ENCODE measurements at places on chromosomes 1 and 21.
A peak's percentile ranks its signal among the peaks of the same experiment; 100 is the strongest.

DNA sequence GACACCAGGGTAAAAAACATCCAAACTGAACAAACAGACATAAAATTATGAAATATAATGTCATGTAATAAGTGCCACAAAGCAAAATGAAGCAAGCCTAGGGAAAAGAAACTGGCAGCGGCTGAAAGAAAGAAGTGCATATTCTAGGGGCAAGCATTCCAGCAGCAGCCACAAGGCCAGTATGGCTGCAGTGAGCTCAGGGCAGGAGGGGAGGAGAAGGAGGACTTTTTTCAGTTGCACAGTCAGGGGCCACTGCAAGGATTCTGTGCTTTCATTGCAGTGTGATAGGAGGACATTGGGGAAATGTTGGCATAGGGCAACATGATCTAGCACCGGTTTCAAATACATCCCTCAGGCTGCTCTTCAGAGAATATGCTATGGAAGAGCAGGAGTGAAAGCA is 263.8 kb downstream of the NEGR1 start:
- no peak for DNase-seq

DNA sequence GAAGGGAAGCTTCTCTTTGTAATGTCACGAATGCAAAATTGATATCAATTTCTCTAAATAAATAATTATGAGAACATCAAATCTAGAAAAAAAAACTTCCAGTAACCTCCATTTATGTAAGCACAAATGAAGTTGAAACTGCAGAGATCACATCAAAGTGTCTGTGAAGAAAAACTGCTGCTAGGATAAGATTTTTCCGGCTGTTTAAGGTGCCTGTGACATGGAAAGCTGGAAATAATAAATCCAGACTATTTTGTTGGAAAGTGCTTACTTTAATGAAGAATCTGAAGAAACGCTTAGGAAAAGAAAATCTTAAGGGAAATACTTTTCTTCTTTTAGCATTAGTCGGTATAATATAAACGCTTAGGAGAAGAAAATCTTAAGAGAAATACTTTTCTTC is 57.0 kb downstream of the CHRM3 start:
- no peak for DNase-seq

GRCh38 chr1:109361069-109361468 is 36.6 kb downstream of the SORT1 start:
- no peak for DNase-seq

DNA sequence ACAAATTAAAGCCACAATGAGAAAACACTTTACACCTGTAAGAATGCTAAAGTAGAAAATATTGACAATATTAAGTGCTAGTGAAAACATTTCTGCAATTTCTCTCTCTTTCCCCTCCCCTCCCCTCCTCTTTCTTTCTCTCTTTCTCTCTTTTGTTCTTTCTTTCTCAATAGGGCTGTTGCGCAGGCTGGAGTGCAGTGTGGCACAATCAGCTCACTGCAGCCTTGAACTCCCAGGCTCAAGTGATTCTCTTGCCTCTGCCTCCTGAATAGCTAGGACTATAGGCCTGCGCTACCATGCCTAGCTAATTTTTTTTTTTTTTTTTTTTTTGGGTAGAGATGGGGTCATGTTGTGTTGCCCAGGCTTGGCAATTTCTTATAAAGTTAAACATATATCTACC is 5.9 kb upstream of the SHISAL2A start:
- DNase-seq = no peak

GRCh38 chr1:206803221-206803730 is 31.0 kb upstream of the IL10 start:
- DNase-seq = no peak

GRCh38 chr1:153192697-153193096 is 10.5 kb upstream of the LELP1 start:
- DNase-seq = peak; percentile 35

- no peak for DNase-seq
Observed at GRCh38 chr1:197761654-197762053, 13.6 kb downstream of the DENND1B start.

GRCh38 chr1:25053576-25054250 is 123.6 kb upstream of the RUNX3 start:
- DNase-seq = no peak

- DNase-seq = no peak
Observed at GRCh38 chr21:33232291-33233034, 2.7 kb downstream of the IFNAR2 start.

DNA sequence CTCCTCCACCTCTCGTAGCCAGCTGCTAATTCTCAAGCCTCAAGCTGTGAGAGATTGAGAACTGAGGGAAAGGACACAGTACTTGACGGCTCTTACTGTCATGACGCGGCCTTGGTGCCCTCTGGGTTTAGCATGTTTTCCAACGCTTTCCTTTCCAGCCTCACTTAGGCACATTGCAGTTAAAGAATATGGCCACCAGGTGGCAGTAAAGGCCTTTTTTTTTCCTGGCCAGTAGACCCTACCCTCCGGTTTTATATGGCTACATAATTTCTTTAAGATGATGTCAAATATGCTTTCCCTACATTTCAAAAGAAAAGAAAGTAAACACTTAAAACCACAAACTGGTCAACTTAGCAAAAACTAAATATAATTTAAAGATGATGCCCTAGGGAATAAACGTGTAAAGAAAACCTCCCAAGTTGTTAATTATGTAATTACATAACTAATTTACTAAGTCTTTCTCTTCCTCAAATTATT is 56.8 kb upstream of the PRDX6 start:
- DNase-seq = peak; percentile 93

DNA sequence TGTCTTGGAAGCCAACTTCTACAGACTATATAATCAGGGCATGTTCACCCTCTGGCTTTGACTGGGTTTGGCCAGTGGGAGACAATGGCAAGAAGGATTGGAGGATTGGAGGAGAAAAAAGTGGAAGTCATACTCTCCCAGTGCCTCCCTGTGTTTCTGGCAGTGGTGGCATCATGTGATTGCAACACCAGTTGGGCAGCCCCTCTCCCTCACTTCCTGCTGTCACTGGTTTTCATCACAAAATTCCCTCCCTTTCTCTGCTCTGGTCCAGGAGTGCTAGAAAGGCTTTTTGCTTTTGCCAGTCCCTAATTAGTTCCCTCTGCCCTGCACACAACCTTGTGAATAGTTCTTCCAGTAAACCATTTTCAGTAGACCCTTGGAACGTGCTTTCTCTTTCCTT is 3.7 kb upstream of the QSOX1 start:
- DNase-seq = no peak

- DNase-seq = no peak
Observed at GRCh38 chr1:4626061-4626460, 28.3 kb upstream of the AJAP1 start.

- DNase-seq = no peak
Observed at GRCh38 chr21:37916310-37917051, at the start of gene KCNJ6. Gene KCNJ6 (minus strand): TSS chr21:37916457. CDS start chr21:37840682, 75,775 bp downstream.

- no peak for DNase-seq
Observed at GRCh38 chr21:19122356-19122755, 718.8 kb upstream of the TMPRSS15 start.

DNA sequence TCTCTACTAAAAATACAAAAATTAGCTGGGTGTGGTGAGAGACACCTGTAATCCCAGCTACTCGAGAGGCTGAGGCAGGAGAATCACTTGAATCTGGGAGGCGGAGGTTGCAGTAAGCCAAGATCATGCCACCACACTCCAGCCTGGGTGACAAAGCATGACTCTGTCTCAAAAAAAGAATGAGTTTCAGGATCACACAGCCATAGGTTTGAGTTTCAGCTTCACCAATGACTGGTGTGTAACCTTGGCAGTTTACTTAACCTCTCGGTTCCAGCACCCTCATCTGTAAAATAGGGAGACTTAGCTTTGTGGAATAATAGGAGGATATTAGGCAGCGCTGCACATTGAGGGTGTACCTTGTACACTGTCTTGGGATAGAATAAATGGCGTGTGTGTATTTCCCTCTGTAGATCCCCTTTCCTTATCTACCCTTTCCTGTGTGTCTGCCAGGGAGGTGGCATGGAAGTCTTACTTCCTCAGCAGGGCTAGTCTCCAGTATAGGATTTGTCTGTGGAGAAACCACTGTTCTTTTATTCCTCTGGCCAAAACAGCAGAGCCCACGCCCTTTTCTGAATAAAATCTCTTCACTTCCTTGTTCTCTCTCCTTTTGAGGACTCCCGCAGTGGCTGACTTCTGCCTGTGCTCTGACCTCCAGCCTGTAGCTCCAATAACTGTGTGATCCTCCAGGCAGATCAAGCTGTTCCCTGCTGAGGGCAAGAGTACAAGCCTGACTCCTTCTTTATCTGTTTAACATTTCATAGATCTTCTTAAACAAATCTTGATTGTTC is 90.4 kb downstream of the HHAT start:
- no peak for DNase-seq

DNA sequence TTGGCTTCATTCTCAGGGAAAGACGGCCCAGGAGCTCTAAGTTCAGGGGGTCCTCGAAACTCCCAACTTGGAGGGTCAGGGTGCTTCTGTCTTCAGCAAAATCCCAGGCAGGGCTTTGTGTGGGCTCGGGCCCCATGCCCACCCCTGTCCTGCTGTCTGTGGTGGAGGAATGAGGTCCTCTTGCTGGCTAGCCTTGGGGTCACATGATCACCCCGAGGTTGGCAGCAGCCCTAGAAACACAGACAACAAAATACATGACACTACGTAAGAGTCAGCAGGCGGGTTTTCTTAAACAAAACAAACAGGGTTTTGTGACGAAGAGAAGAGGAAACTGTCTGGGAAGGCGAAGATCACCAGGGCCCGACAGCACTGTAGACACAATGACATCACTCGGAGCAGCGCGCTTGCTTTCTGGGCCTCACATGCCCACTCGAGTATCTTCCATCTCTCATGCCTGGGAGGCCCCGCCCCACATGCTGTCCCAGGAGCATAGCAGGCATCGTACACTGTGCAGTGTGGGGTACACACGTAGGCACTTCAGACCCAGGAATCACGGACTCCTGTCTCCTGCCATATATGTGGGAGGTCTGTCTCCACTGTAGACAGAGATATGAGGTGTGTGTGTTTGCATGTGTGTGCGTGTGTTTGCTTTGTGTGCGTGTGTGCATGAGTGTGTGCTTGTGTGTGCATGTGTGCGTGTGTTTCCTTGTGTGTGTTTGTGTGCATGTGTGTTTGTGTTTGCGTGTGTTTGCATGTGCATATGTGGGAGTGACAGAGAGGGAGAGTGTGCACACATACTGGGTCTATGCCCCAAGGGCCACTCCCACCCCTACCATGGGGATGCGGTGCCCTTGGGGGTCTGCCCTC is 94.7 kb downstream of the SIK1 start:
- DNase-seq = no peak

DNA sequence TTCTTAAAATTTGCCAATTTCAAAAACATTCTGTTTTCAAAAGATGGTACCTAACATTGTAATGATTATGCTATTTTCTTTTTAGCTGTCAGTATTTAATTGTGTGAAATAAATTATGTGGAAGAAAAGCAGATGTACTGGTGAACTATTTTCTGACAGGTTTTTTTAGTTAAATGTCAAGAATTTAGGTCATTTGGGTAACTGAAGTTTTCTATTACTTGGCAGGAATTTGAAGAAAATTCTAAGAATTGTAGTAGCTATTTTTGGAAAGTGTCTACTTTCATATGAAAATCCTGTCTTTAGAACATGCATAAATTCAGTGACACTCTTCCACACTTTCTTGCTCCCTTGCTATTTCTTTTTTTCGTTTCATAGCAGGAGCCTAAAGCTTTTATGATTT is 28.5 kb upstream of the PTPRC start:
- DNase-seq = no peak

DNA sequence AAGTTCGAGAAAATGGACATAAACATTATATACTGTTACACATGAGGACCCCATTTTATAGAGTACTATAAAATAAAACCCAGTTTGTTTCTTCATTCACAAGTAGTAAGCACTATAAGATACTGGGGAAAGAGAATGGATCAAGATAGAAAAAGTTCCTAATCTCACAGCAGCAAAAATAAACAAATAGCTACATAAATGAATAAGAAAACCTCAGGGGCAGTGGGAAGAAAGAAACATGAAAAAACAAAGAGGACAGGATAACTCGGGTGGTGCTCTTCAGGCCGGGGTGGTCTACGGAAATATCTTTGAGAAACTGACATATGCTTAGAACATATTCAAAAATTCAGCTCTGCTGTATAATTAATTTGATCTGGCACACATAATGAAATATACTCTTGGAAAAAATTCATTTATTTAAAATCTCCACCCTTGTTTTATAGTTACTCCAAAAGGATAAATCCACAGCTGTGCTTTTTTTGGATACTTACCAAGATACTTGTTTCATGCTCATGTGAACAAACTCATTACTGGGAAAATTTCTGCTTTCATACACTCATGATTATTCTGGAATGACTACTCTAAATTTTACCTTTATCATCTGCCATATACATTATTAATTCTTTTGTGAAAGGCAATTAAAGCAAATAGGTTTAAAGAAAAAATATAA is 20.0 kb downstream of the CEP170 start:
- no peak for DNase-seq

DNA sequence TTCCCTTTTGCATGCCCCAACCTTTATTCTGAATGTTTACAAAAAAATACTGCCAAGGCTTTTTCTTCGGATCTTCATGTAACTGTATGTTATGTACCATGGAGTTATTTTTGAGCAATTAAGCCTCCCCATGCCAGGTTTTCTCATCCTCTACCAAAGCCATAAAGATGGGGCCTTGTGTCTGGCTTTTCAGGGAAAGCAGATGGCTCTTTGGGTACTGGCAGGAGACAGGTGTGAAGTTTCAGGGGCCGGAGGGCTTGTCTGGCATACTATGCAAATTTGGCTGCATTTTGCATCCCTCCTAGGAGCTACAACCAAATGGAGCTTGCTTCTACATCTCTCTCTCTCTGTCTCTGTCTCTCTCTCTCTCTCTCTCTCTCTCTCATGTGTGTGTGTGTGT is 28.1 kb upstream of the PLXNA2 start:
- no peak for DNase-seq

- no peak for DNase-seq
Observed at GRCh38 chr1:19547814-19548213, 62.5 kb upstream of the CAPZB start.

DNA sequence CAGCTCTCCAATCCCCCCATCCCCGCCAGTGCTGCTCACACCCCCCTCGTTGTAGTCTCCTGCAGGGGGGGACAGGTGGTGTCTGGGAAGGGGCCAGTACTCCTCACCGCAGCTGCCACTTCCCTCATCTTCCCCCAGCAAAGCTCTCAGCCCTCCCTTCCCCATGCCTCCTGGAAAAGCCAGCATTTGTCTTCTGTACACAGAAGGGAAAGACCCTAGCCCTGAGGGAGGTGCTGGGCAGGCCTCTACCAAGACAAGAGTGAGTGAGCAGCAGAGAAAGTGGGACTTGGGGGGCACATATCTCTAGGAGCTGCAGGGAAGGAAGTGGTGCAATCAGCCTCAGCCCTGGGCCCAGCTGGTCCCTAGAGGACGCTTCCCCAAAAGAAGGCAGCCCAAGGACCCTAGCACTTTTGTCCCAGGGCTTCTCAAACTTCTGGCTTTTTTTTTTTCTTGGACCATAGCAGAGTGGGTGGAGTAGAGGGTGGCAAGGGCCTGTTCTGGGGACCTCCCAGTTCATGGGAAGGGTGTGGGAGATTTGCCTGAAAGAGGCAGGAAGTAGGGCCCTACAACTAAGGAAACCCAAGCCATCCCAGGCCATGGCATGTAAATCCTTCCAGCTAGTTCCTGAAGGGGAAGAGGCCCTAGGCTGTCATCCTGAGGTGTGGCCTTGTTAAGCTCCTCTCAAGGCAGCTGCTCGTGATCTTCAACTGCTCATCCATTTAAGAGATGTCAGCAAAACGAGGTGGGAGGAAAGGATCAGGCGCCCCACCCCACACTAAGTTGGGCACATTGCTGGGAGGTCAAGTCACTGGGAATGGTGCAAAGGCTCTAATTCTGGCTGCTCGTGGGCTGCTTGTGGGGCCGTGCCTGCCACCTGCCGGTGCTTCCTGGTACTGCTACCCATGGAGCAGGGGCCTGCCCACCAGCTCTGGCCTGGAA is 12.6 kb downstream of the ZC3H12A start:
- peak; percentile 69 for DNase-seq

GRCh38 chr1:169019419-169020058 is 87.0 kb upstream of the ATP1B1 start:
- DNase-seq = no peak
